ENCODE measurements at places on chromosomes 16 and 17.

- no peak for DNase-seq
Measured at GRCh38 chr17:42002792-42003301, 14.4 kb downstream of the DNAJC7 start.

- DNase-seq = no peak
Measured at GRCh38 chr17:12909046-12909445, 108.8 kb downstream of the ELAC2 start.

DNA sequence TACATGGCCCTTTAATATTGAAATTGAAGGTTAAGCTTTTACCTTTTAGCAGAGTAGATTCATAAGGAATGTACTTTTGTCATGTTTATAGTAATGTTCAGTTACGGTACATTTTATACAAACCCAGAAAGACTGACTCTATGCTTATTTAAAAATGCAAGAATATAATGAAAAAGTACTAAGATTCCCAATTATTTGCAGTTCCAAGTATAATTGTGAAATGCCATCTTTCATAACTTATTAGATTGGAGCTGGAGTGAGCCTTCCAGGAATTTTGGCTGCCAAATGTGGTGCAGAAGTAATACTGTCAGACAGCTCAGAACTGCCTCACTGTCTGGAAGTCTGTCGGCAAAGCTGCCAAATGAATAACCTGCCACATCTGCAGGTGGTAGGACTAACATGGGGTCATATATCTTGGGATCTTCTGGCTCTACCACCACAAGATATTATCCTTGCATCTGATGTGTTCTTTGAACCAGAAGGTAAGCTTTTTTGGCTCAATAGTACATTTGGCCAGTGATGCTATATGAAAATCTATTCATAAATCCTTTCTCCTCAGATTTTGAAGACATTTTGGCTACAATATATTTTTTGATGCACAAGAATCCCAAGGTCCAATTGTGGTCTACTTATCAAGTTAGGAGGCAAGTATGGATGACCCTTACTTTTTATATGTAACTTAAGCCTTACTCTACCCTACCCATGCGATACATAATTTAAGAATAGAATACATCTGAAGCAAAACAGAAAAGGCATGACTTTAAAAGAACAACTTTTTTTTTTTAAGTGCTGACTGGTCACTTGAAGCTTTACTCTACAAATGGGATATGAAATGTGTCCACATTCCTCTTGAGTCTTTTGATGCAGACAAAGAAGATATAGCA lies 4.2 kb downstream of the SRSF2 start:
- no peak for DNase-seq

- DNase-seq = no peak
Measured at GRCh38 chr17:75850928-75851692, 4.0 kb downstream of the WBP2 start.

- no peak for DNase-seq
Measured at GRCh38 chr16:76574651-76575050, 297.4 kb downstream of the CNTNAP4 start.

DNA sequence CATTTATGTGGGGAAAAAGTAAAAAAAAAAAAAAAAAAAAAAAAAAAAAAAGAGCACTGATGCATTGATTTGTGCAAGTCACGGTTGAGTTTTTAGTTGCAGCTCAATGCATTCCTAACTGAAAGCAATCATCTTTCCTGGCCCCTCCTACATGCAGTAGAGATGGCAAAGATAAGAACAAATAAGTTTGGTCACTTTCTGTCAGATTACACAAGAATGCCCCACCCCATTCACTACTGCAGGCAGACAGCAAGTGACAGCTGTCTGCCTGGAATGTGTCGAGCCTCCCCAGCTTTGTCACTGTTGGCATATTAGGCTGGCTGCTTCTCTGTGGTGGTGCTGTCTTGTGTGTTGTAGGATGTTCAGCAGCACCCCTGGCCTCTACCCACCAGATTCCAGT lies 243.5 kb downstream of the FOXL1 start:
- DNase-seq = no peak

DNA sequence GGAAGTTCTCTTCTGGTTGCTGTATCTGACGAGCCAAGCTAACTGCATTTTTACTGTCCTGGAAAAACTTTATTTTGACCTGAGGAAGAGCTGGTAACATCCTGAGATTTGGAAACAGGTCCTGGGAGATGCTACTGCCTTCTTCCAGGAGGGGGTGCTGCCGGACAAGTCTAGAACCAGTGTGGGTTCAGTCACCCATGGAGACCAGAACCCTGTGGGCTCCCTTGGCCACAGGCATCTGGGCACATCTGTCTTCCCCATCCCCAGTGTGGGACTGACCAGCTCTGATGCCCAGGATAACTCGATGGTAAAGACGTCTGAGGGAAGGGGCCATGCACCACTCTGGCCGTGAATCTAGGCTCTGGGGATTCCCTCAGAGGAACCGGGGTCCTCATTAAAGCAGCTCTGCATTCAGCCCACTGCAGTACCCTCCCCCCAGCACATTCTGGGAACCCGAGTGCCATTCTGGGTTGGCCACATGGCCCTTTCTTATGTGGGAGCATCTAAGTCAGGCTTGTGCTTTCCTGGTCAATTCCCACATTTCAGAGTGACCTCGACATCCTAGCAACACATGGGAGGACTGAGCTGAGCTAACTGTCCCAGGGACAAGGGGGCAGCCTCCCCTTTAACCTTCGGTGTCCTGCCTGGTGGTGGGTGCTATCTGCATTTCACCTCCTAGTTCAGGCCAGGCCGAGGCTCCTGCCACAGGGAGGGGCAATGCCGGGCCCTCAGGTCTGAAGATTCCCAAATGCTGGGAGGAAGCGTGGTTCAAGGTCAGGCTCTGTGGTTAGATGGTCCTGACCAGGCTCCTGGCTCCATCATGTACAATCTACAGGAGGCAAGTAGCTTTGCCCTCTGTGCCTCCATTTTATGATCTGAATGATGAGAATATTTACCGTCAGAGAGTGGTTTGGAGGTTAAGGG lies 6.4 kb downstream of the C16orf86 start:
- DNase-seq = no peak

DNA sequence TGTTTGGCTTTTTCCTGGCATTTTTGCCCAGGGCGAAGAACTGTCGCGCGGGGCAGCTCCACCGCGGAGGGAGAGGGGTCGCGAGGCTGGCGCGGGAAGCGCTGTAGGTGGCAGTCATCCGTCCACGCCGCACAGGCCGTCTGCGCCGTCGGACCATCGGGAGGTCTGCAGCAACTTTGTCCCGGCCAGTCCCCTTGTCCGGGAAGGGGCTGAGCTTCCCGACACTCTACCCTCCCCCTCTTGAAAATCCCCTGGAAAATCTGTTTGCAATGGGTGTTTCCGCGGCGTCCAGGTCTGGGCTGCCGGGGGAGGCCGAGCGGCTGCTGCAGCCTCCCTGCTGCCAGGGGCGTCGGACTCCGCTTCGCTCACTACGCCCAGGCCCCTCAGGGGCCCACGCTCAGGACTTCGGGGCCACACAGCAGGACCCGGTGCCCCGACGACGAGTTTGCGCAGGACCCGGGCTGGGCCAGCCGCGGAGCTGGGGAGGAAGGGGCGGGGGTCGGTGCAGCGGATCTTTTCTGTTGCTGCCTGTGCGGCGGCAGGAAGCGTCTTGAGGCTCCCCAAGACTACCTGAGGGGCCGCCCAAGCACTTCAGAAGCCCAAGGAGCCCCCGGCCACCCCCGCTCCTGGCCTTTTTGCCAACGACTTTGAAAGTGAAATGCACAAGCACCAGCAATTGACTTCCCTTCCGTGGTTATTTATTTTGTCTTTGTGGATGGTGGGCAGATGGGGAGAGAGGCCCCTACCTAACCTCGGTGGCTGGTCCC lies 2.3 kb upstream of the CBX4 start:
- DNase-seq = no peak

GRCh38 chr17:44959821-44960531 lies 8.1 kb downstream of the C1QL1 start:
- no peak for DNase-seq

- no peak for DNase-seq
Measured at GRCh38 chr16:67006930-67007658, 18.7 kb downstream of the CES4A start.

GRCh38 chr17:39364236-39365025 lies 37.0 kb downstream of the FBXL20 start:
- DNase-seq = no peak

GRCh38 chr17:56292010-56292409 lies 138.7 kb downstream of the ANKFN1 start:
- no peak for DNase-seq

DNA sequence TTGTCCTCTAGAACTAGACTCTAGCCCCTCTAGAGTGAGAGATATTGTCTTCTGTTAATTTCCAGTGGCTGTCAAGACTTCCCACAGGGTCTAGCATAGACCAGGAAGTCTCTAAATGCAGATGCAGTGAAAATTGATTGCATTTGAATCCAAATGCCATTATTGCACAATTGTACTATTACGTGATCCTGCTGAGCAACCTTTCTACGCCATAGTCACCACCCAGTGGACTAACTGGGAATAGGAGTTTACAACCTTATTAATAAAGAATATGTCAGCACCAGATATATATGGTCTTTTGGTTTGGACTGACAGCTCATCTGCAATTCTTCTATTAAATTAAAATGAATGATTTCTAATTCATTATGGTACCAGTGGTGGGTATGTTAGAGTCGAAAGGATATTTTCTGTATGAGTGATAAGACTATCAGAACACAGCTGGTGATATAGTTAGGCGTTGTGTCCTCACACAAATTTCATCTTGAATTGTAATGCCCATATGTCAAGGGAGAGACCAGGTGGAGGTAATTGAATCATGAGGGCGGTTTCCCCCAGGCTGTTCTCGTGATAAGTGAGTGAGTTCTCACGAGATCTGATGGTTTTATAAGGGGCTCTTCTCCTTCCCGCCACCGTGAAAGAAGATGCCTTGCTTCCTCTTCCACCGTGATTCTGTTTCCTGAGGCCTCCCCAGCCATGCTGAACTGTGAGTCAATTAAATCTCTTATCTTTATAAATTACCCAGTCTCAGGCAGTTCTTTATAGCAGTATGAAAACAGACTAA lies 138.9 kb upstream of the CA10 start:
- peak; percentile 7 for DNase-seq

GRCh38 chr16:65235339-65236177 lies 113.7 kb upstream of the CDH11 start:
- DNase-seq = no peak

- DNase-seq = no peak
Measured at GRCh38 chr17:2108170-2108569, 53.3 kb downstream of the HIC1 start.

GRCh38 chr17:21301593-21302550 lies 17.4 kb downstream of the MAP2K3 start:
- no peak for DNase-seq

DNA sequence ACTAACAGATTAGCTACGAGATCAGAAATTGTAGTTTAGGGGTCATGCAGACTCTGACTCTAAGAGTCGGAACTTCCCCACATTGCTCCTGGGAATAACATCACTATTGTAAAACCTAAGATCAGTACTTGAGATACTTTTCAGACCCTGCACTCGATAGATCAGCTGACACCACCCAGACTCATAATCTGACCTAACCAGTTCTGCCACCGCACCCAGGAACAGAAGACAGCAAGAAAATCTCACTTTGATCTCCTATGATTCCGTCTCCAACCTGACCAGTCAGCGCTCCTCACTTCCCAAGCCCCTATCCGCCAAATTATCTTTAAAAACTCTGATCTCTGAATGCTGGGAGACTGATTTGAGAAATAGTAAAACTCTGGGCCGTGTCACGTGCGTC lies 27.2 kb upstream of the ASGR2 start:
- DNase-seq = no peak

DNA sequence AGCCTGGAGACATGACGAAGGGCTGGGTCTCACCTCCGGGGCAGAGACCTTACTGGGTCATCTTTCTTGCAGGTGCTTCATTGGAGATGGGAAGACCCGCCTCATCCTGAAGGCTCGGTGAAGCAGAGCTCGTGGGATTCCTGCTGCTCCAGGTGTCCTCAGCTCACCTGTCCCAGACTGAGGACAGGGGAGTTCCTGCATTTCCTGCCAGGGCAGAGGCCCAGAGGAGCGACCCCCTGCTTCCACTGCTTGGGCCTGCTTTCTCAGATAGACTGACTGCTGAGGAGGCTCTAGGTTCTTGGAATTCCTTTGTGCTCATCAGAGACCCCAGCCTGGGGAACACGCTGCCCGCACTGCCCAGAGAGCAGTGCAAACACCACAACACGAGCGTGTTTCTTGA lies 11.6 kb downstream of the AQP8 start:
- DNase-seq = no peak

GRCh38 chr16:19808061-19808641 lies 76.5 kb downstream of the GPRC5B start:
- no peak for DNase-seq

Measured in NCI-H1436 treated with DMSO at 0.1 percent for 48 hours (cell line).